ENCODE measurements at places on chromosomes 16 and 17.

DNA sequence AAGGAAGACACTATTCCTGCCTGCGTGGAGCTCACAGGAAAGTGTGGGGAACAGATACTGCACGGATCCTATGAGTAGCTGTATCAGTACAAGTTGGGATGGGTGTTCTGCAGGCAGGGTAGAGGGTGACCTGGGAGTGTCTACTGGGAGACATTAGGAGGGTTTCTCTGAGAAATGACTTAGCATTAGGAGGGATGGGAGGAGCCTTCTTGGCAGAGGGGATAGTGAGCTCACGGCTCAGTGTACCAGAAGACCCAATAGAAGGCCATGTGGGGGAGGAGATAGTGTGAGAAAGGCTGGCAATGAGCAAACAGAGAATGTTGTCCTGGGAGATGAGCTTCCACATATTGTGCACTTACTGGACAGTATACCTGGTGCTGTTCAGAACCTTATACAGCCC is 109.1 kb downstream of the MSI2 start:
- no peak for DNase-seq

DNA sequence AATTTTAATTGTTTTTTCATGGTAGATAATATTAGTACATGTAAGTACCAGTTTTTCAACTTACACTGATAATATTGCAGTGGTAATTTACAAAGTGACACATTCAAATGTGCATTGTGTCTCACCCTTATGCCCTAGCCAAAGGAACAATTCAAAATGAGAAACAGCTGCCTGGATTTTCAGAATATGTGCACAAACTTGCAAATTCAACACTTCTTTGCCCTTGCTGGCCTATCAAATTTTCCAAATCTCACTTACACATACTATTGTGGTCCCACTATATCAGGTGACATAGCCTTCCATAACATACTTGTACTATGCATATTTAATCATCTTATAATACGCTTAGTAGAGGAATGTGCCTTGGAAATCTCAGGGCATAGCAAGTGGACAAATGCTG is 32.6 kb upstream of the LRRC37A3 start:
- DNase-seq, result no peak

DNA sequence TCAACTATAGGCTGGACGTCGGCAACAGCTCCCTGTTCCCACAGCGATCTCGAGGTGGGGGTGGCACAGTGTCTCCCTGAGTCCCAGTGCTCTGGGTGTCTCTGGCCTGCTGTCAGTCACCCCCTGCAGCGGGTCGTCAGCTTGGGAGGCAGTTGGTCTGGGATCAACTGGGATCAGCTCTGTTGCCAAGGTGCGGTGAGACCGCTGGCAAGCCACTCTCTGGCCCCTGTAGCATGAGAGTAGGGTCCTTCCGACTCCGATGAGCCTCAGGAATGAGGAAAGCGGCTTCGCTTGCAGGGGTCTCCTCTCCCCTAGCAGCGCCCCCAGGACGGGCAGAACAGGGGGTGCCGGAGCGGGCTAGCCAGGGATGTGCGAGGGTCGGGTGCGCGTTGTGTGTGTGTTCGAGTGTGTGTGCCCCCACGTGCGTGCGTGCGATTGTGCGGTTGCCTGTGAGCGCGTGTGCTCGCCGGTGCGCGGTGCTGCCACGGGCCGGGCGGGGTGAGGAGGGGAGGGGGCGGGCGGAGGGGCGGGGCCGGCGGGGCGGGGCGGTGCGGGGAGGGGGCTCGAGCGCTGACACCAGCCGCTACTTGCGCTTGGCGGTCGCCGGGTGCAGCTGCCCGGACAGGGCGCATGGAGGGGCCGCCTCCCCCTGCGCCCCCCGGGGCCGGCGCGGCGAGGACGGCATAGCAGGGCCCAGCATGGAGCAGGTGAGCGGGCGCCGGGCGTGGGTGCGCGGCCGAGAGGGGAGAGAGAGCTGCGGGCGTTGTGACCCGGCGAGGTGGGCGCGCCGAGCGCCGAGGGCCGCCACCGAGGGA is 9.4 kb upstream of the ARHGAP23 start:
- no peak for DNase-seq

DNA sequence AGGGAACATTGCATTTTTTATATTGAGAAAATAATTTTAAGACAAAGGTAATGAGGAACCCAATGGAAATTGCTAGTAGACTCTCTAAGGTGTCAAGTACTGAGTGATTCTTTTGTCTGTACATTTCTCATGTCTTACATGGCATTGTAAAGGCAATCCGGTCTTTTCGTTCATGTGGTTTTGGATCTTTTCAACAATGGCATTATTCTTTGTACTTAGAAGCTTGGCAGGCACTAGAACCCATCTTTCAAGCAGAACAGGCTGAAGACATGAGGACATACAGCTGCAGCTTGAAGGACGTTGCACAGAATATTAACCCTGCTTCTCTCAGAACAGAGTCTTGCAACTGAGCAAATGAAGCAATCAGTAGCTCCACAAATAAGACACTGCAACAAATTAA is 231.5 kb upstream of the ZFHX3 start:
- DNase-seq, result no peak

GRCh38 chr16:11978080-11978479 is 1.5 kb downstream of the SNX29 start:
- DNase-seq, result no peak

DNA sequence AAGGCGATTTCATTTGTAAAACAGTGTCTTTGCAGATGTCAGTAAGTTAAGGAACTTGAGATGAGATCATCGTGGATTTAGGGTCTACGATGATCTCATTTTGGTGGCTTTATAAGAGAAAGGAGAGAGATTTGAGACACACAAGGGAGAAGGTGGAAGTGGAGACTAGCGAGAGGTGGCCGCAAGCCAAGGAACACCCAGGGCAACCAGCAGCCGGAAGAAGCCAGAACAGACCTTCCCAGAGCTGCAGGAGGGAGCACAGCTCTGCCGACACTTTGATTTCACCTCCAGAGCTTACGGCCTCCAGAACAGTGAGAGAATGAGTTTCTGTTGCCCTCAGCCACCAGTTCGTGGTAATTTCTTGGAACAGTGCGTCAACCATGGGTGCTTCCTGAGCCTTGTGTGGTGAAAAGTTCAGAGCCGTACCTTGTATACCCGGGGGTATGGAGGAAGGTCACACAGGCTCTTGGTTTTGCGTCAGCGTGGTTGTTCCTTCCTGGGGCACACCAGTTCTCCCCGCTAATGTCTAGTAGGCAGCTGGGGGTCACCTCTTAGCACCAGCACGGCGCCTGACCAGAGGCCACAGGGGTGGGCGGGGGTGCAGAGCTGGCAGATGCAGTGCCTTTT is 12.9 kb upstream of the SEC14L1 start:
- peak; percentile 70 for DNase-seq

DNA sequence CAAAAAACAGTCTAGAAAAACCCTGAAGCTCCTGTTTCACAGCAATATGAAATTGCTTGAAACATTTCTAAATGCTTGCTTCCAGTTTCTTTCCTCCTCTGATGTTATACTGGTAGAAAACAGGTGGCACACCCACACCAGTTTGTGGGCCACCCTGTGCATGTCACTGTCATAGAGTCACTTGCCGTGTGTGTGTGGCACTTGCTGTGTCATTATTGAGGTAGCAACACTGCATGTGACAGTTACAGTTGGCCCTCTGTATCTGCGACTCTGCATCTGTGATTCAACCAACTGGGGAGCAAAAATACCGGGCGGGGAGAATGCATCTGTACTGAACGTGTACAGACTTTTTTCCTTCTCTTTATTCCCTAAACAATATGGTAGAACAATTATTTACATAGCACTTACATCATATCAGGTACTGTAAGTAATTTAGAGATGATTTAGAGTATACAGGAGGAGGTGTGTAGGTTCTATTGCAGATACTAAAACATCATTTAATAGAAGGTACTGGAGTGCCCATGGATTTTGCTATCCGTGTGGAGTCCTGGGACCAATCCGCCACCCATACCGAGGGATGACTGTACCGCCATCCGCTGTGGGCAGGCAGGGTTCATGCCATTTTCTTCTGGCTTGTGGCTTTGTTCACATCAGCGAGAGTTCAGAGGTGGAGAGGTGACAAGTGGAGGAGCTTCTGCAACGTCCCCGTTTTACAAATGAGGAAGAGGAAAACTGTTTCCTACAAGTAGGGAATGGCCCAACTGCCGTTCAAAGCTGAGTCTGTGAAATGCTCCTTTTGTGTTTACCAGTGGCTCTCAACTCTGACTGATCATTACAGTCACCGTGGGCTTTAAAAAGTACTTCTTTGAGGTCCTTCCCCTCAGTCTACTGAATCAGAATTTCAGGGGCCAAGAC is 373.7 kb downstream of the SNX29 start:
- DNase-seq, result no peak

- no peak for DNase-seq
Measured at GRCh38 chr16:22692916-22693637, 120.9 kb upstream of the HS3ST2 start.

DNA sequence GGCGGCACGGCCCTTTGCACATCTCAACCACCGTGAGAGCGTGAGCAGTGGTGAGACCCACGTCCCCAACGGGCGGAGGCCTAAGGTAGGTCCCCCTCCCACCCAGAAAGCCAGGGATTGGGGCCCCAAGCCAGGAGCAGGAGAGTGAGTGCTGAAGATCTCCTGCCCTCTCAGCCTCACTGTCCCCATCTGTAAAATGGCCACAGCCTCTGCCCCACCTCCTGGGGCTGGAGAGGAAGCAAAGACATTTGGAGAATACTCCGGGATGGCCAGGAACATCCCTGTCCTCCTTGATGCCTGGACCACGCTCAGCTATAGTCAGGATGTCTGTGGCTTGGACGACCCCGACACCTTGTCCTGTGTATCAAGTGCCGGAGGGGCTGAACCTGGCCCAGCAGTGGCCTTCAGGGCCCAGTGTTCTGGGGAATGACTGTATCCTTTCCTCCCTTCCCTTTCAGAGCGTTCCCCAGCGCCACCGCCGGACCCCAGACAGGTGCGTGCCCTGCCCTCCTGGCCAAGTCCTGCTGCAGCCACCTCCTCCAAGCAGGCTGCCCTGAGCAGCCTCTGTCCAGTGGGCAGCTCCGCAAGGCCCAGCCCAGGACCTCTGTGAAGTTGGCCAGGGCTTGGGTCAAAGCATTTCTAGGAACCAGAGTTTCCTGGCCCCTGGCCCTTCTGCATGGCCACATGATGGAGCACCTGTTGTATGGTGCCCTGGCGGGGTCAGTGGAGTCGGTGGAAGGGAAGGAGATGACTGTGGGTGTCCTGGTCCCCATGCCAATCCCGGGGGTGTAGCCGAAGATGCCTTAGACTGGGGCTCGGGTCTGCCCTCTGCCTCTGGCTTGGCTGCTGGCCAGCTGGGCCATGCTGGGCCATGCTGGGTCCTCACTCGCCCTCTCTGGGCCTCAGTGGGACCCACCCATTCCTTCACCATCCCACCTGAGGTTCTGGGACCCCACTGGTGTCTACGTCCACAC is 38.4 kb downstream of the ADCY7 start:
- DNase-seq, result no peak

GRCh38 chr17:8120520-8121406 is 2.4 kb upstream of the ALOXE3 start:
- peak; percentile 79 for DNase-seq

DNA sequence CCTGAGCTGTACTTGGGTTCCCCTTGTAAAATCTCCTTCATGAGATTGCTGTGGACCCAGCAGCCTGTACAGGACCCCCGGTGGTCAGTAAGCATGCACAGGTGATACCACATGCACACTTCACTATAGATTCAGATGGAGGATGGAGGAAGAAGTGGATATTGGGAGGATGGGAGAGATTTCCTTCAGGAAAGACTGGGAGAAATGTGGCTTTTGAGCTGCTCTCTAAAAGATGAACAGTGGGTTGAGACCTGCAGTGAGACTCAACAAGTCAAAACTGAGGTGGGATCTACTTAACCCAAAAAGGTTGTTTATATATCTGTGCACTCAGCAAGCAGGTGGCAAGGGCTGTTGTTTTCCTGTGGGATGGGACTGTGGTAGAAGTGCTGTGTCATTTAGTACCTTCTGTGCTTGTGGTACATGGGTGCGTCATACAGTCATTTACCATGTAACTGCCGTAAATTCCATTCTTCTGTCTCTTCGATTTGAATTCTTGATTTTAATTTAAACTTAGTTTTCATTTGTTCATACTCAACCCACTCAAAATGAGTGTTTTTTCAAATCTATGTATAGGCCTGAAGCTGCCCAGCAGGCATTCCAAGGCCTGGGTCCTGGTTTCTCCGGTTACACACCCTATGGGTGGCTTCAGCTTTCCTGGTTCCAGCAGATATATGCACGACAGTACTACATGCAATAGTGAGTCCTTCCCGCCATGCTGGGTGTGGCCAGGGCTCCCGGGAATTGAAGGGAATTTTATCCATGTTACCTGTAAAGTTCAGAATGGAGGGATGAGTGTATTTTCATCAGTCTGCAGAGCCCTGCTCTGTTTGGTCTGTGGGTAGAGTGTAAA is 6.9 kb downstream of the HERPUD1 start:
- peak; percentile 58 for DNase-seq
